ENCODE measurements at places on chromosomes 7 and 10.

GRCh38 chr10:50375745-50376144 lies 124.4 kb upstream of the ASAH2 start:
- no peak for DNase-seq

GRCh38 chr10:49140304-49141177 lies 6.7 kb upstream of the FAM170B start:
- DNase-seq = no peak

GRCh38 chr10:12358863-12359564 lies 9.7 kb downstream of the CAMK1D start:
- no peak for DNase-seq

DNA sequence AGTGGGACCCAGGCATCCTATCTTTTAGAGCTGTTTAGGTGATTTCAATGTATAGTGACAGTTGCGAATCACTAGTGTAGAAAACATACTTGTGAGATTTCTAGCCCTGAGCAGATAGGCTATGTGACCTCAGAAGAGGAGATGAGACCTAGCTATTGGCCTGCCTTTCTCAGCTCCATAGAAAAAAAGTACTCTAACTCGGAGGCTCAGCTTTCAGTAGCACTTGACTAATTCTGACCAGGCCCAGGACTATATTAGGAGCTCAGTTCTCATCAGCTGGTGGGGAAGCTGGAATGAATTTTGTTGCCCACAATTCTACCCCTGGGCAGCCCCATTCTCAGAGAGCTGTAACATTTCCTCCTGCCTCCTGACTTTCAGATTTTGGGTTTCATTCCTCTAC lies 179.9 kb upstream of the NAMPT start:
- DNase-seq = no peak

GRCh38 chr7:44289341-44290251 lies 35.8 kb downstream of the CAMK2B start:
- DNase-seq = no peak

All from activated CD8-positive, alpha-beta memory T cell treated with anti-CD3 and anti-CD28 coated beads for 4 hours (primary cell).